Renal cortex interstitium (tissue), 15 donors: ENCODE measurements at places on chromosomes 16 and 17.

DNA sequence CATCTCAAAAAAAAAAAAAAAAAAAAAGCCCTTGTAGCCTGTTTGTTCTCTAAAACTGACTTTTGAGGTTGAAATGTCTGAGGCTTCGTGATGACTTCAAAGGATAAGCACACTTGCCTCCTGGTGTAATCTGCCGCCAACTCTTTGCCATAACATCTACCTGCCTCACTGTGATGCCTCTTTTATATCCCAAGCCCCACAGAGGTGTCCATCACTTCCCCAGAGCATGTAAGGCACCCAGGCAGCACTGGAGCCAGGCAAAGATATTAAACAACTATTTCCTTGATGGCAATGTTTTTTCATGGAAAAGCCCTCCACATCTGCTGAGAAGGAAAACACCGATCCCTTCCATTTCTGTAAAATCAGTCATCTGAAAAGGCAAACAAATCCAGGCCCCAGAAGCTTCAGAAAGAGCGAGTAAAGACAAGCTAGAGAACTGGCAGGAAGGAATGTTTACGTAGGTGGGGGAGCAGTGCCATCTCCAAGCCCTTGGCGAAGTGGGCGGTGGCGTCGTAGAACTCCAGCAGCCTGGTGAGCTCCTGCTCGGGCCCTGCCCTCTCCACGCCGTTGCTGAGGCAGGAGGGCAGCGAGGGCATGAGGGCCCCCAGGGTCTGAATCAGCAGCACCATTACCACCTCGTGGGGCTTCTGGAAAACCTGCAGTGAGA, 28.6 kb downstream of the COG7 start:
- peak; percentile 28 for DNase-seq

DNA sequence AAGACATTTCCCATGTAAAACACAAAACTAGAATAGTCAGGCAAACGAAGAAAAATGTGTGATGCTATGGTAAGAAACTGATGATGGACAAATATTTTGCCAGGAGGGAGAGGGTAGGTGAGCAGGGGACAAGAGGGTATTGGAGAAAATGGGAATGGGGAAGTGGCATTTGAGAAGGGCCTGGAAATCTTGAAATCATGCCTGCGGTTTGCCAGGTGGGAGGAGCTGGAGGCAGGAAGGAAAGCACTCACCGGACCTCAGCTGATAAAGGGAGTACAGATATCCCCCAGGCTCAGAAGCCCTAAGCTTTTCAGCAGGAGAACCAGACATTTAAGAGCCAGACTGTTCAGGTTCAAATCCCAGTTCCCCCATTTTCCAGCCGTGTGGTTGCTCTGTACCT, 103.6 kb downstream of the GSG1L start:
- no peak for DNase-seq

DNA sequence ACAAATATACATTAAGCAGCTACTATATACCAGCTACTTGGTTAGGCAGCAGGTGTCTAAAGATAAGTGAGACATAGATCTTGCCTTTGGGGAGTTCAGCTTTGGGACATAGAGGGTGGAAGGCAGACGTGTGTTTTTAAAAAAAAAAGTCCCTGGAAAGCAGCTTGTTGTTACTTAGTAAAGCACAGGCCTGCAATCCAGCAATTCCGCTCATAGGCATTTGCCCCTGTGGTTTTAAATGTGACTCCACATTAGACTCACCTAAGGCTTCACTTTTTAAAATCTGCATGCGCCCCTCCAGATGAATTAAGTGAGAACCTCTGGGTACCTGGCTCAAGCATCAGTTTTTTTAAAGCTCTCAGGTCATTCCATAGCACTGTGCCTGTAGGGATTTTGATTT, 7.2 kb upstream of the MLYCD start:
- DNase-seq = no peak

GRCh38 chr16:35497399-35497798, 2038.0 kb downstream of the TP53TG3F start:
- DNase-seq = no peak

- DNase-seq = no peak
Observed at GRCh38 chr16:55638256-55638655, 17.5 kb upstream of the SLC6A2 start.

GRCh38 chr16:4160658-4161430, 44.6 kb upstream of the ADCY9 start:
- DNase-seq = no peak

- DNase-seq = no peak
Observed at GRCh38 chr17:63075969-63076368, 109.9 kb downstream of the TANC2 start.

- DNase-seq = no peak
Observed at GRCh38 chr17:75433218-75433783, 23.1 kb upstream of the TMEM94 start.

GRCh38 chr16:72590151-72590937, 418.4 kb upstream of the PMFBP1 start:
- DNase-seq = no peak

- no peak for DNase-seq
Observed at GRCh38 chr17:37239690-37240334, 136.0 kb upstream of the C17orf78 start.

- DNase-seq = no peak
Observed at GRCh38 chr17:15744074-15744676, 12.1 kb downstream of the TBC1D26 start.

GRCh38 chr17:61302953-61303816, 96.5 kb upstream of the TBX2 start:
- no peak for DNase-seq
